ENCODE measurements at places on chromosomes 3 and 15.
A peak's percentile ranks its signal among the peaks of the same experiment; 100 is the strongest.

DNA sequence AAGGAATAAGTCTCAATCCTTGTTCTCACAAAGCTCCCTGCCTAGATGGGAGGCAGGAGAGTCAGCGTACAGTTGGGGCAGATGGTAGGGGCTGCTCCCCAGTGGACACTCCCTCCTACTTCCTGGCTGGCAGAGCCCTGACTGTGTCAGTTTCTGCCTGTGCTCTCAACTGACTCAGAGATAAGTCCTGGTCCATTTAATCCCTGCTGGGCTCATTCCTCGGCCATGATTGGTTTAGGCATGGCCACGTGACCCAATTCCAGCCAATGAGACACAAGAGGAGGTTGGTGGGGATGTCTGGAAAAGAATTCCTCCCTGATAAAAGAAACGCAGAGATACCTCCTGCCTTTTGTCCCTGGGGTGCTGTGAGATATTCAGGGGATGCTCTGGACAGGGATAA, 118.1 kb upstream of the SLC6A11 start:
- DNase-seq = no peak

DNA sequence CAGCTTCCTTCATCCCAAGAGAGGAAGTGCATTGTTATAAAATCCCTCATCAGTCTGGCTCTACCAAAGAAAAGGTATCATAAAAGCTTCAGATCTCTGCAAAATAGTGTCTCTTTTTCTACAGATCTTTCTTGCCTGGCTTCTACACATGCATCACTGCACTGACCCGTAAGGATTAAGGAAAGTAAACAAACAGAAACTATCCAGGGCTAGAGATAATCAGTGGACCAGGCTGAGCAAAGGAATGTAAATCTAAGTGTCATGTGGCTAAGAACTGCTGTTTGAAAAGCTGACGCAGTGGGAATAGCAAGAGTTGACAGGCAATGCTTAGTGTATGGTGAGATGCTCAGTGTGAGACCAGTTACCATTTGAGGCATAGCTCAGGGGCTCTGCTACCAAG, 339.7 kb downstream of the IL5RA start:
- peak; percentile 34 for DNase-seq

DNA sequence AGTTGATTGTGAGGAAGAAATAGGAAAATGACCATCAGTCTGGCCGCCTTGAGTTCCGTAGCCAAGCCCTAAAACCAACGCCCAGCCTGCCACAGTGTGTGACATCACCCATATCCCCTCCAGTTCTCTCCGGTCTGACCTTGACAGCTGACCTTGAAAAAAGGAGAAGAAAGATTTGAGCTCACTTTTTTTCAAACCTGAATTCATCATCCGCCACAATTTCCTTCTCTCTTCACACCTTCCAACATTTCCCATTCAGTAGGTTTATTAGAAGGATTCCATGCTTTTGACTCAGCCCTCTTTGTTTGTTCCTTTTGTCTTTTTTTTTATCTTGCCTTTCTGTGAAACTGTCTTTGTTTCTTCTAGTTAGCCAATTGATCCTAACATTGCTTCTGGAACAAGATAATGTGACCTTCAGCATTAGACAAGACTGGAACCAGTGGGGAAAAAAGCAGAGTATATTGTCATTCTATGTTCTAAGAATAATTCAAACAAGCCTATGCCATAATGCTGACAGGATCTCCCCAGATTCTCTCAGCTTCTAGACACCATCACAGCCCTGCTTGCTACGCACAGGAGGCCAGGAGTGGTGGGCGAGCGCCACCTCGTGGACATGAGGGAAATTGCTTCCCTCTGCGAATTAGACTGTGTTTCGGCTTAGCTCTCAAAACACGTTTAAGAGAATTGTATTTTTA, 283.1 kb downstream of the FGF12 start:
- DNase-seq = peak; percentile 27

GRCh38 chr3:175297216-175297615, 438.1 kb downstream of the NAALADL2 start:
- DNase-seq = no peak

GRCh38 chr3:192745150-192745549, 17.8 kb upstream of the FGF12 start:
- DNase-seq = no peak

GRCh38 chr3:73143821-73144237, 82.4 kb downstream of the EBLN2 start:
- no peak for DNase-seq
